ENCODE measurements at places on chromosomes 5 and 9.

GRCh38 chr5:567664-568060, 43.4 kb upstream of the SLC9A3 start:
- DNase-seq: no peak

GRCh38 chr5:32458880-32459495, 14.4 kb upstream of the ZFR start:
- DNase-seq: no peak

- no peak for DNase-seq
Measured at GRCh38 chr5:141778206-141778605, 96.2 kb upstream of the ARAP3 start.

GRCh38 chr5:40346901-40347300, 332.8 kb upstream of the PTGER4 start:
- DNase-seq: no peak

DNA sequence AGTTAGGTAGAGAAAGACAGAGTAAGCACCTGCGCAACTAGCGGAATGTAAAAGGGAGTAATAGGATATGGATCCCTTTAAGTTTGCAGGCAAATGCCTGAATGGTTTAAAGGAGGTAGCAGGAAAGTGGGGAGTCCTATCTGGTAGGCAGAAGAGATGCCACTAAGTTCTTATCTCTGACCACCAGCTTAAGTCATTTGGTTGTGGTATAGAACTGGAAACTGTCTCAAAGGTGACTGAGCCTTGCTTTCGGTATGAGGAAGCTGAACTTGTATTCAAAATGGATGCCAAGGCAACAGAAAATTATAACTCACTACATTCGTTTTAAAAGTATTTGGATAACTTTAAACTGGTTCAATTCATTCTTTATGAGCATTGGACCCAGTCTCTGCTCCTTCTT, 475.6 kb downstream of the DMRTA1 start:
- DNase-seq: no peak

DNA sequence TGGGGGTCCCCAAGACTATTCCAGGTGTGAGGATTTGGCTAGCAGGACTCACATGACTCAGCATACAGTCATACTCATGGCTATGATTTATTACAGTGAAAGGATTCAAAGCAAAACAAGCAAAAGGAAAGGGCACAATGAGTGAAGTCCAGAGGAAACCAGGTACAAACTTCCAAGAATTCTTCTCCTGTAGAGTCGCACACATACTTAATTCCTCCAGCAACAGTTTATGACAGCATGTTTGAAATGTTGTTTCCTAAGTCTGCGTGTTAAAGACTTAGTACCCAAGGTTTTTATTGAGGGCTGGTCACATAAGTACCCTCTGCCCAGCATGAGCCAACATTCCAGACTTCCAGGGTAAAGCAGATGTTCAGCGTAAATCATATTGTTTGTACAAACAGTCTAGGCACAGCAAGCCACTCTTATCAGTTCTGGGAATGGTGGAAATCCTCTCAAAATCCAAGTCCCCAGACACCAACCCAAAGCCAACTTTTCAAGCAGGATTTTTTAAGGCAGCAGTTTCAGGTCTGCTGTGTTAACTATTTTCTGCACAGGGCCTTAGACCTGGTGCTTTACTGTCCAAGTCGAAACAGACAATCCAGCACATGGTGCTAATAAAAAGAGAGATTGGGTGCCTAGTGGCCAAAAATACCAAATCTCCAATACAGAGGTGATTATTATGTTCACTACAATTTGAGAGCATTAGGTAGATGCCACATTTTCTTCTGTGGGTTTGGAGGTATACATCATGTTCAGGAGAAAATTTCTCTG, 18.6 kb upstream of the RICTOR start:
- no peak for DNase-seq

GRCh38 chr9:21683484-21684175, 118.8 kb upstream of the MTAP start:
- no peak for DNase-seq

GRCh38 chr5:108615216-108615615, 132.5 kb upstream of the FER start:
- no peak for DNase-seq

DNA sequence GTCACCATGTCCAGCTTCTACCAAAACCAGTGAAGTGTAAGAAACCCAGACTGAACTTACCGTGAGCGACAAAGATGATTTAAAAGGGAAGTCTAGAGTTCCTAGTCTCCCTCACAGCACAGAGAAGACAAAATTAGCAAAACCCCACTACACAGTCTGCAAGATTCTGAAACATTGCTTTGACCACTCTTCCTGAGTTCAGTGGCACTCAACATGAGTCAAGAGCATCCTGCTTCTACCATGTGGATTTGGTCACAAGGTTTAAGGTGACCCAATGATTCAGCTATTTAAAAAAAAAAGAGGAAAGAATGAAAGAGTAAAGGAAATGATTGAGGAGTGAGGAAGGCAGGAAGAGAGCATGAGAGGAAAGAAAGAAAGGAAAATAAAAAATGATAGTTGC, 19.8 kb downstream of the IL7R start:
- DNase-seq: no peak

- DNase-seq: no peak
Measured at GRCh38 chr9:76561050-76561713, 102.2 kb downstream of the GCNT1 start.

DNA sequence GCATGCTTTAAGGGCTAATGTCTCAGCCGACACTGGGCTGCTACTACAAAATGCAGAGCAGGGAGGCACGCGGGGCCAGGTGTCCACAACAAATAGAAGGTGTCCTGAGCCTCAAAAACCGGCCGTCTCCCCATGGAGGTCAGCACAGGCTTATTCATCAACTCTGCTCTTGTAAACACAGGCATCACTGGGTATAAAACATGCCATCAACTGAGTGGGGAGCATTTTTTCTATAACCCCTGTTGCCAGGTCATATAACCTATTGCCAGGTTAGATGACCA, 271.6 kb downstream of the AUH start:
- DNase-seq: no peak

DNA sequence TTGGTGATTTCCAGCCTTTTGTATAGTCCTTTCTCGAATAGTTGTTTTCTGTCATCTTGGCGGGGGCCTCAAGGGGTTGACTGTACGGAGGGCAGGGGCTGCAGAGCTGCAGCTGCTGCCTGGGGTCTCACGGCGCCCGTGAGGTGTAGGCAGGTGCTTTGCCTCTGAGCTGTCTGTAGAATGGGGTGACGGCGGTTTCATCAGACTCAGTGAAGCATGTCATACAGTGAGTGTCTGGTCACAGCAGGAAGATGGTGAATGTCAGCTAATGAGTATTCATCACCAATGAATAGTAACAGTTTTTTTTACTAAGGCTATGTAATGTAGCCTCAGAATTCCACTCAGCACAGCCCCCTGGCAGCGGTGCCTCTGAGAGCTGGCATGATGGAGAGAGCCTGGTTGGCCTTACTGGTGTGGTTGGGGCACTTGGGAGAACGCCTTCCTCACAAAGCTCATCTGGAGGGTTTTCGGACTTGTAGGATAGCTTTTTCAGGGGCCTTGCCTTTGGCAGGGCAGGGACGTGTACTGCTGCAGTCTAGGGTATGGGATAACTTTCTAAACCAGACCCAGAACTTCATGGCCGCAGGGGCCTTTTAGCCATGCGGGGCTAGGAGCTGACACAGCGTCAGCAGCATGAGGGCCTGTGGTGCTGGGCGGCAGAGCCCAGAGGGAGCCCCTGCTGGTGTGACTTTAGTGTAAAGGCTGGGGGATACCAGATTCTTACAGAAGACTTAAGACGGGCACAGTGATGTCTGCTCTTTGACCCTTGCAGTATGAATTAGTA, 15.0 kb downstream of the TENT4A start:
- DNase-seq: no peak
